ENCODE measurements at places on chromosomes 2 and 18. TPM values are rescaled to one million over a fixed set of nuclear protein-coding genes. Genes with fewer than 3 reads are reported as not detected.

RND3 gene
- total RNA-seq, result 321 TPM

B3GNT7 gene
- 0.27 TPM for total RNA-seq

TM4SF20 gene
- total RNA-seq, result 0.57 TPM

XDH gene
- total RNA-seq, result 3.1 TPM

C2orf78 gene
- not detected for total RNA-seq

GCG gene
- total RNA-seq, result not detected

TBR1 gene
- total RNA-seq, result not detected

CFAP65 gene
- not detected for total RNA-seq

ZSWIM2 gene
- total RNA-seq, result not detected

C1D gene
- 43.0 TPM for total RNA-seq

CENPA gene
- not detected for total RNA-seq

ERFE gene
- total RNA-seq, result 3.4 TPM

FOXI3 gene
- not detected for total RNA-seq

NT5DC4 gene
- total RNA-seq, result not detected

PRKAG3 gene
- 0.41 TPM for total RNA-seq

STRN gene
- total RNA-seq, result 26.5 TPM

ATIC gene
- 28.0 TPM for total RNA-seq

PARD3B gene
- total RNA-seq, result 15.9 TPM

GALR1 gene
- total RNA-seq, result not detected

C2orf42 gene
- 26.9 TPM for total RNA-seq

INPP1 gene
- total RNA-seq, result 9.2 TPM

HNMT gene
- total RNA-seq, result 32.2 TPM

DOK6 gene
- 2.1 TPM for total RNA-seq

SERPINB4 gene
- not detected for total RNA-seq

SCN9A gene
- 14.0 TPM for total RNA-seq

DGKD gene
- 4.1 TPM for total RNA-seq

MC2R gene
- not detected for total RNA-seq

CYP26B1 gene
- total RNA-seq, result 2.5 TPM

MOGAT1 gene
- not detected for total RNA-seq

CELF4 gene
- total RNA-seq, result not detected

ABCB11 gene
- total RNA-seq, result not detected

SNTG2 gene
- not detected for total RNA-seq

RAB6C gene
- total RNA-seq, result not detected
